ENCODE measurements at places on chromosomes 1 and 21.

DNA sequence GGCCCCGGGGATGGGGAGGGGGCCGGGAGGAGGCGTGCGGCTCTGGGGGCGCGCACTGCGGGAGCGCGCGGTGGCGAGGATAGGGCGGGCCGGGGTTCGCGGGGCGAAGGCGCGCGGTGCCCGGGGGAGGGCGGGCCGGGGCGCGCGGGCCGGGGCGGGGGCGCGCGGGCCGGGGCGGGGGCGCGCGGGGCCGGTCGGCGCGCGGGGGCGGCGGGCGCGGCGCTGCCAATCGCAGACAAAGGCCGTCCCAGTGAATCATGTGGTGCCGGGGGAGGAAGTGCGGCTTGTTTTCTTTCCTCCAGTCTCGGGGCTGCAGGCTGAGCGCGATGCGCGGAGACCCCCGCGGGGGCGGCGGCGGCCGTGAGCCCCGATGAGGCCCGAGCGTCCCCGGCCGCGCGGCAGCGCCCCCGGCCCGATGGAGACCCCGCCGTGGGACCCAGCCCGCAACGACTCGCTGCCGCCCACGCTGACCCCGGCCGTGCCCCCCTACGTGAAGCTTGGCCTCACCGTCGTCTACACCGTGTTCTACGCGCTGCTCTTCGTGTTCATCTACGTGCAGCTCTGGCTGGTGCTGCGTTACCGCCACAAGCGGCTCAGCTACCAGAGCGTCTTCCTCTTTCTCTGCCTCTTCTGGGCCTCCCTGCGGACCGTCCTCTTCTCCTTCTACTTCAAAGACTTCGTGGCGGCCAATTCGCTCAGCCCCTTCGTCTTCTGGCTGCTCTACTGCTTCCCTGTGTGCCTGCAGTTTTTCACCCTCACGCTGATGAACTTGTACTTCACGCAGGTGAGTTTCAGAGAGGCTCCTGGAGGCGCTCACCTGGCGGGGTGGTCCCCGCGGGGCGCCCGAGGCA, at the start of gene GPR137B:
Gene GPR137B, plus strand, starts transcription at position 287 of the 851 bp plus-strand sequence. Its CDS starts 84 bp downstream, at position 371.
- no peak for DNase-seq

DNA sequence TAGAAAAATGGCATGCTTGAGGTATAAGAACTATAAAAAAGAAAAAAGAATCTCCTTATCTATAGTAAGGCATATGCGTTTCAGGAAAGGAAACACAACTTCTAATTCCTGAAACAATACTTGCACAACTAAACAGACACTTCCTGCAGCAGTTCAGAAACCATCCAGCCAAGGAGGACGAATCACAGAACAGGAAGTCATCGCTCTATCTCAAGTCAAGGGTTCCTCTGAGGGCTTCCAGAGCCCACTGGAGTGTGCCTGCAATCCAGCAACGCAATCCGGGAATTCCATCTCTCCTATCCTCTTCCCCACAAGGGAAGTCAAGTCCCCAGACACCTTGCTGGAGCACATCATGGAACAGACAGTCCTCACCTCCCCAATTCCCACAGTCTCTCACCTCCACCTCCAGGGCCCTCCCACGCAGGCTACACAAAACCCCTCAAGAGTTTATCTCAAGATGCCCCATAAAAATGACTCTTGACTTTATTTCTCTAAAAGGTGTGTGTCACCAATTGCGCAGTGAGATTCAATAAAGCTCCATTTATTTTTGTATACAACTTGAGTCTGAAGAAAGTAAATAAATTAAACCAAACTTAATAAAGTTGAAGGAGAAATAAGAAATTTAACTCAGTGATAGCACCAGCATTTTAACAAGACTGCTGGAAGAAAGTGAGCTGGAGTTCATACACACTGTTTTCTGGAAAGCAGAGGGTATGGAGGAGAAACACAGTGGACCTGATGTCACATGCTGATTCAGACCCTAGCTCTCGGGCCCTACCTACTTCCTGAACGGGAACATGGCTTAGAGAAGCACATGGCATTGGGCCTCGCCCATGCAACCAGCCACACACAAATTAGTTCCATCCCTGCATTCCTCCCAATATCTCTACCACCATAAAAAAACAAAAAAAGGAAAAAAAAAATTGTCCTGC, 39.9 kb downstream of the SIPA1L2 start:
- no peak for DNase-seq

- DNase-seq = no peak
These were observed 42.0 kb upstream of the FOXO6 start for GRCh38 chr1:41319106-41319755.

GRCh38 chr1:198590454-198590853, 48.4 kb upstream of the PTPRC start:
- DNase-seq = no peak

- no peak for DNase-seq
These were observed 73.3 kb downstream of the LEPR start for GRCh38 chr1:65493802-65494201.

GRCh38 chr1:224724566-224724965, 108.4 kb downstream of the CNIH3 start:
- DNase-seq = no peak

- no peak for DNase-seq
These were observed 66.1 kb upstream of the FAM3B start for GRCh38 chr21:41250519-41250918.

- DNase-seq = no peak
These were observed 34.4 kb upstream of the NRDC start for GRCh38 chr1:51912881-51913280.

DNA sequence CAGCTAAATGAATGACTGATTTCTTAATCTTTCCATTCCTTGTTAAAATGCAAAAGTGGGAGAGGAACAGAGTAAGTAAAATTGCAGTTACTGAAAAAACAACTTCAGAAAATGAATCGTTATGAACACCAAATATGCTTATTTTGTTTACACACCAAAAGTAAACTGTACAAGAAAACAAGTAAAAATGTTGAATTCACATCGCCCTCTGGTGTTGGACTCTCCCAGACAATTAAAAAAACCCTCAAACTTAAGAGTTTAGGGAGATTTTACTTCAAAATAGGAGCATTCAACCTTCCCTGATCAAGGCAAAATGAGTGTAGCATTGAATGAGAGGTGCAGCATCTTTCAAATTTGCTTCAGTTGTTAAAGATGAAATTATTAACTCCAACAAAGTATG, 19.4 kb upstream of the ESRRG start:
- DNase-seq = no peak

DNA sequence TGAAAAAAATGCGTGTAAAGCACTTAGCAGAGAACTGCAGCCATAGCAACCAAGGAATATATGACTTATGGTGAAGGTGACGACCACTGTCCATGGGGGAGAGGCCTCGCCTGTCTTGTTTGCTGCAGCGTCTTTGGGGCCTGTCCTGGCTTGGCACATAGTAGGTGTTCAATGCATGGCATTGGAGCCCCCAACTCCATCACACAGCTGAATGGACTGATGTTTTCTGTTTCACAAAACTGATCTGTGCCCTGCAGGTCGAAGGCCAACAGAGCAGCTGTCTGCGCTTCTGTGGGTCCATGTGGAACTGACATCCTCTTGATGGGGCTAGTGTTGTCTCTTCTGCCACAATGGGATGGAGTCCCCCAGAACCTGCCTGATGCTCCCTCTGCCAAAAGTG, 296.0 kb downstream of the PTPRU start:
- no peak for DNase-seq

DNA sequence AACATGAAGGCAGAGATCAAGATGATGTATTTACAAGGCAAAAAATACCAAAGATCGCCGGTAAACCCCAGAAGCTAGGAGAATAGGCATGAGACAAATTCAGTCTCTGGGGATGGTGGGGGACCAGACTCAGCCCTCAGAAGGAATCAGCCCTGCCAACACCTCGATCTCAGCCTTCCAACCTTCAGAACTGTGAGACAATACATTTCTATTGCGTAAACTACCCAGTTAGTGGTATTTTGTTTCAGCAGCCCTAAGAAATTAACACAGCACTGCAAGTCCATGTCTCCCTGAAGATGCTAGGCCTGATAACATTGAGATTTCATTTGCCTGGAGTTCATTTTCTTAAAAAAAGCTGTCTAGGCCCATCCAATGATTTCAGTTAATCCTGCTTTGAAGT, 622.5 kb downstream of the PTPRC start:
- DNase-seq = no peak

DNA sequence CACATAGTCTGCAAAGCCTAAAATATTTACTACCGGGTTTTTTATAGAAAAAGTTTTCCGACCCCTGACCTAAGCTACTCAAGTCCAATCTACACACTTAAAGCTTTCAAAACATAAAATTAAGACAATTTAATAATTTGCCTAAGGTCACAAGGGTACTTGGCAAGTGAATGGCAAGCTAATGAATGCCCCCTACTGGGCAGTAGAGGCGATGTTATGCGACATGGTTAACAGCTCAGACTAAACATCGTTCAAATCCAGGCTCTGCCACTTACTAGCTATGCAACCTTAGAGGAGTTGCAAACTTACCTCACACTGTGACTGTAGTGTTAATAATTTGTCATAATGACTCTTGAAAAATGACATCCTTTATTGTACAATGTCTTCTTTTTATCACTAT, 317.2 kb upstream of the NFIA start:
- no peak for DNase-seq

GRCh38 chr1:21820597-21821232, 8.7 kb downstream of the LDLRAD2 start:
- DNase-seq = no peak

- no peak for DNase-seq
These were observed 219.0 kb downstream of the KAZN start for GRCh38 chr1:14817223-14818170.

DNA sequence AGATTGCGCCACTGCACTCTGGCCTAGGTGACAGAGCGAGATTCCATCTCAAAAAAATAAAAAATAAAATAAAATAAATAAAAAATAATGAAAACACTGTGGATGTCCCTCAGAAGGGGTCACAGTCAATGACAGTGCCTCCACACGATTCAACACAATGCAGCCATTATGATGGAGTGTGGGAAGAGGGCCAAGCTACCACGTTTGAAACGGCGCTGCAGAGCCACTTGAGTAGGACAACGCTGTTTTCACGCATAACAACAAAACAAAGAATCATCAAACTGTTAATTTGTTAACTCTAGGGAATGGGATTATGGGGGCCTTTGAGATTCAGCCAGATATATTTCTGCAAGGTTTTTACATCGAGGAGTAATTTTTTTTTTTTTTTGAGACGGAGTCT, 36.5 kb downstream of the NKAIN1 start:
- no peak for DNase-seq

- DNase-seq = no peak
These were observed 37.6 kb upstream of the CAMTA1 start for GRCh38 chr1:6747674-6748073.

GRCh38 chr1:200336901-200337391, 72.9 kb downstream of the ZNF281 start:
- DNase-seq = no peak
